Osteocyte (in vitro differentiated cells): ENCODE measurements at places on chromosomes 5 and 9. TPM values are rescaled to one million over a fixed set of nuclear protein-coding genes. Genes with fewer than 3 reads are reported as not detected.

DNA sequence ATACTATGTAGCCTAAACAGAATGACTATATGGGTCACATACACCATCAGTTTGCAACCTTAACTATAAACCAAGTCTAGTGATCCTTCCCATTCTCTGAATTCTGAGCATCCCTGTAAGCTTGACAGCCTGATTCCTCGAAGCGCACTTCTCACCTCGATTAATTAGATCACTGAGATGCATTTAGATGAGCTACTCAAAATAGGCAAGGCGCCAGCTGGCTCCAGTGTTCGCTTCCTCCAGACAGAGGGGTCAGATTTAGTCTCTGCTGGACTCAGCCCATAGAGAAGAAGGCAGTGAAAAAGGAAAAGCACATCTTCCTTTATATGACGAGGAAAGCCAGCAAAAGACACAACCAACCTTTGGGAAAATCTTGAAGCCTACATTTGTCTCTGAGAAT is 371.5 kb downstream of the MLLT3 start:
- no peak overlapping the region for H3K4me3 ChIP-seq
- no peak overlapping the region for H3K27ac ChIP-seq
- H3K4me1 ChIP-seq: no peaks in the 10 kb centered on the region
- peaks cover 29% of the 10 kb centered on the region for H3K27me3 ChIP-seq
- H3K36me3 ChIP-seq: no peaks in the 10 kb centered on the region
- DNase-seq: no peak

GRCh38 chr5:168683247-168683926 is 104.2 kb upstream of the PANK3 start:
- peaks cover 4% of the 10 kb centered on the region for H3K4me1 ChIP-seq
- no peak for DNase-seq
- no peaks in the 10 kb centered on the region for H3K27me3 ChIP-seq
- no peak overlapping the region for H3K4me3 ChIP-seq
- no peak overlapping the region for H3K27ac ChIP-seq

GRCh38 chr5:66713998-66714397 is 117.8 kb downstream of the MAST4 start:
- no peak overlapping the region for H3K27ac ChIP-seq
- H3K36me3 ChIP-seq: no peaks in the 10 kb centered on the region
- DNase-seq: no peak
- no peaks in the 10 kb centered on the region for H3K27me3 ChIP-seq
- peaks cover 24% of the 10 kb centered on the region for H3K4me1 ChIP-seq

DNA sequence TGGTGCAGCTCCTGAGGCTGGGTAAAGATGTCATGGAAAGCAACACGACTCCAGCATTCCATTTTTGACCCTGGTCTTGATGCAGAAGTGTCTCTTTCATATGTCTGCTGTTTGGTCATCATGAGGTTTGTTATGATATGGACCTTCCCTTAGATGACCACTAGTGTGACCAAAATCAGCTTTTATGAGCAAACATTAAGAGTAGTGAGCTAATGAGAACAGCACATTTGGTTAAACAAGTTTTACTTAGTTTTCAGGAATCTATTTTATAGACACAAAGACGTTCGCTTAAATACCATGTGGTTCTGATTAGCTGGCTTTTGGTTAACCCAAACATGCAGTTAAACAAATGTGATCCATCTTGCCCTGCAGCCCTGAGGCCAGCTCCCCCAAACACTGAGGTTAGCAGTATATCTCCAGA is 56.7 kb upstream of the ACTBL2 start:
- H3K4me3 ChIP-seq: no peak overlapping the region
- H3K27me3 ChIP-seq: peaks cover 2% of the 10 kb centered on the region
- DNase-seq: no peak
- H3K36me3 ChIP-seq: no peaks in the 10 kb centered on the region
- H3K4me1 ChIP-seq: peaks cover 17% of the 10 kb centered on the region

The NDUFS6 gene
- 31.7 and 35.1 TPM in 2 replicates for total RNA-seq

The IRX1 gene
- total RNA-seq: 11.8 and 12.0 TPM in 2 replicates

- peak overlapping the region; percentile 18 for H3K27ac ChIP-seq
- no peaks in the 10 kb centered on the region for H3K27me3 ChIP-seq
- peaks cover 9% of the 10 kb centered on the region for H3K4me1 ChIP-seq
- no peak for DNase-seq
- H3K36me3 ChIP-seq: peaks cover 80% of the 10 kb centered on the region
Observed at GRCh38 chr5:128263357-128263756, 179.8 kb downstream of the SLC12A2 start.

The OR1B1 gene
- total RNA-seq: not detected in 2 replicates

DNA sequence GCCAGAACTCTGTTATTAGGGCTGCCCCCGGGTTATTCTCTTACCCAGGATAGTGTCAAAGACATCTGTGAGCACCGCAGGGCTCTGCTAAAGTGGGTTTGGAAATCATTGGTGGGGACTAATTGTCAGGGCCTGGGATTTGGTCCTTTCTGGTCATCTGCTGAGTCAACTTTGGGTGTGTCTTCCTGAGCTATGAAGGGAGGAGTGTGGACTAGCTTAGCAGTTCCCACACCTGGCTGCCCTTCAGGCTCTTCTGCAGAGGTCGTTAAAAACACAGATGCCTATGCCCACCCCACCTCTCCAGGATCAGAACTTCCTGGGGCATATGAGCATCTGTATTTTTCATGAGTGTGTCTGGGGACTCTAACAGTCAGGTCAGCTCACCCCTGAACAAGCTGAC is 352.2 kb downstream of the SLIT3 start:
- H3K27ac ChIP-seq: no peak overlapping the region
- no peak for DNase-seq
- H3K4me1 ChIP-seq: peaks cover 5% of the 10 kb centered on the region
- H3K36me3 ChIP-seq: no peaks in the 10 kb centered on the region
- H3K27me3 ChIP-seq: no peaks in the 10 kb centered on the region

- peaks cover 3% of the 10 kb centered on the region for H3K27me3 ChIP-seq
- H3K4me1 ChIP-seq: peaks cover 6% of the 10 kb centered on the region
- no peak overlapping the region for H3K27ac ChIP-seq
- H3K36me3 ChIP-seq: peaks cover 10% of the 10 kb centered on the region
- no peak for DNase-seq
Observed at GRCh38 chr5:31860726-31861433, 221.9 kb downstream of the PDZD2 start.

The IL3 gene
- not detected in 2 replicates for total RNA-seq

- H3K4me1 ChIP-seq: peaks cover 18% of the 10 kb centered on the region
- no peaks in the 10 kb centered on the region for H3K36me3 ChIP-seq
- no peak overlapping the region for H3K27ac ChIP-seq
- no peaks in the 10 kb centered on the region for H3K27me3 ChIP-seq
- no peak for DNase-seq
Observed at GRCh38 chr5:68169903-68170302, 45.7 kb upstream of the PIK3R1 start.

GRCh38 chr5:127838661-127839060 is 135.5 kb downstream of the CCDC192 start:
- H3K27me3 ChIP-seq: no peaks in the 10 kb centered on the region
- H3K4me1 ChIP-seq: peaks cover 6% of the 10 kb centered on the region
- no peak overlapping the region for H3K4me3 ChIP-seq
- DNase-seq: no peak
- no peaks in the 10 kb centered on the region for H3K36me3 ChIP-seq

The FOXD4L4 gene
- not detected in 2 replicates for total RNA-seq

The CAVIN4 gene
- total RNA-seq: 1.1 and 1.6 TPM in 2 replicates

DNA sequence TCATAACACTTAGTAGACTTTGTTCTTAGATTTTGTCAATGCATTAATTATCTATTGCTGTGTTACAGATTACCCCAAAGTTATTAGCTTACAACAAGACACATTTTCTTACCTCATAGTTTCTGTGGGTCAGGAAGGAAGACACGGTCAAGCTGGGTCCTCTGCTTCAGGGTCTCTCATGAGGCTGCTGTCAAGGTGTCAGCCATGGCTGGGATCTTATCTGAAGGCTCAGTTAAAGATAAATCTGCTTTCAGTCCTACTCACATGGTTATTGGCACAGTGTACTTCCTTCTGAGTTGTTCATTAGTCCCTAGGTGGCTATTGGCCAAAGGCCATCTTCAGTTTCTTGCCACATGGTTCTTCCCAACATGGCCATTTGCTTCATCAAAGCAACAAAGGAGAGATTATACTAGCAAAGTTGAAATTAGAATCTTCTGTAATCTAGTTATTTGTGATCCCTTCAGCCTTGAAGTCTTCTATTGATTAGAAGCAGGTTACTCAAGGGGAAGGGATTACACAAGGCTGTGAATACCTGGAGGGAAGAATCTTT is 25.2 kb downstream of the TDRD7 start:
- H3K27me3 ChIP-seq: no peaks in the 10 kb centered on the region
- DNase-seq: no peak
- no peak overlapping the region for H3K27ac ChIP-seq
- H3K36me3 ChIP-seq: peaks cover 27% of the 10 kb centered on the region
- no peak overlapping the region for H3K4me3 ChIP-seq
- no peaks in the 10 kb centered on the region for H3K4me1 ChIP-seq

DNA sequence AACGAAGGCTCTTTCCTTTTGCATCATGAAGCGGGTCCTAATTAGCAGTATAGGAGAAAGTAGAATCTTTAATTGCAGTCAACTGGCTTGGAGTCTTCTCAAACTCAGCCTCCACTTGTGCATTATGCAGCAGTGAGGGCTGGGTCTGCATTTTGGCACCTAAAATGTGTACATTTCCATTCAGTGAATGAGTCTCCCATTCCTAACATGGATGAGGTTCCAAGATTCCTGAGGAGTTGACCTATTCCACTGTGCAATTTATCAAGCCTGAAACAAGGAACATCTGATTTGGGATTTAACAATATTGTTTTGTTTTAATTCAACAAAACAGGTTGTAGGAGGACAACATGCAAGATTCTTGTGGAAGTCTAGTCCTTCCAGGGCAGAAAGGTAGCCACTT is 171.8 kb upstream of the S1PR3 start:
- no peak overlapping the region for H3K4me3 ChIP-seq

- no peak for DNase-seq
- no peak overlapping the region for H3K4me3 ChIP-seq
- no peaks in the 10 kb centered on the region for H3K36me3 ChIP-seq
- H3K27me3 ChIP-seq: no peaks in the 10 kb centered on the region
- peaks cover 32% of the 10 kb centered on the region for H3K4me1 ChIP-seq
Observed at GRCh38 chr5:137632716-137633115, 103.2 kb downstream of the KLHL3 start.

GRCh38 chr9:77975036-77975435 is 56.6 kb downstream of the GNAQ start:
- H3K36me3 ChIP-seq: no peaks in the 10 kb centered on the region
- no peak for DNase-seq
- no peaks in the 10 kb centered on the region for H3K27me3 ChIP-seq
- no peak overlapping the region for H3K4me3 ChIP-seq
- peaks cover 24% of the 10 kb centered on the region for H3K4me1 ChIP-seq
- no peak overlapping the region for H3K27ac ChIP-seq

The C5 gene
- total RNA-seq: 6.3 and 7.6 TPM in 2 replicates

- H3K4me3 ChIP-seq: no peak overlapping the region
- no peaks in the 10 kb centered on the region for H3K36me3 ChIP-seq
- peaks cover 25% of the 10 kb centered on the region for H3K4me1 ChIP-seq
Observed at GRCh38 chr9:72467766-72468738, 53.4 kb upstream of the TMC1 start.

- H3K27ac ChIP-seq: no peak overlapping the region
- no peaks in the 10 kb centered on the region for H3K36me3 ChIP-seq
- H3K27me3 ChIP-seq: no peaks in the 10 kb centered on the region
Observed at GRCh38 chr5:147446523-147446922, 63.3 kb downstream of the DPYSL3 start.
